Vagina (tissue), 2 donors: ENCODE measurements at places on chromosomes 16 and 17. TPM values are rescaled to one million over a fixed set of nuclear protein-coding genes. Genes with fewer than 3 reads are reported as not detected.

Gene RPUSD1
- 17.2 TPM for total RNA-seq

Gene PRSS53
- total RNA-seq: 2.0 TPM

DNA sequence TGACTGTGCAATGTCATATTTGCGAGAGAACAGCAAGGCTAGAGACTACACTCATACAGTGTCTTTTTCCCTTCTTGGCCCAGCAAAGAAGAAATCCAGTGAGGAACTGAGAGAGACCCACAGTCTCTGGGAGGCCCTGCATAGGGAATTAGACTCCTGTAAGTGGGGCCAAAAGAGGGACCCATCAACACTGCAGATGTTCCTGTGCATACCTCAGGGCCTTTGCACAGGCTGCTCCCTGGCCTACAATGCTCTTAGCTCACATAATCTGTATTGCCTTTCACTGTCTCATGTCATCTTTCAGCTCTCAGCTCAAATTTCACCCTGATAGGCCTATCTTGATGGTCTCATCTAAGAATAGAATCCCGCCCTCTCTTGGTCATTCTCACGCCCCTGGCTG lies 9.2 kb downstream of the SYCE1L start:
- no peak overlapping the region for H3K4me3 ChIP-seq
- H3K4me1 ChIP-seq: peaks cover 18% of the 10 kb centered on the region
- no peaks in the 10 kb centered on the region for H3K27me3 ChIP-seq
- no peak overlapping the region for H3K27ac ChIP-seq

GRCh38 chr17:1045456-1045855 lies 48.5 kb downstream of the TIMM22 start:
- no peaks in the 10 kb centered on the region for H3K27me3 ChIP-seq
- no peak for DNase-seq
- peaks cover 13% of the 10 kb centered on the region for H3K36me3 ChIP-seq

DNA sequence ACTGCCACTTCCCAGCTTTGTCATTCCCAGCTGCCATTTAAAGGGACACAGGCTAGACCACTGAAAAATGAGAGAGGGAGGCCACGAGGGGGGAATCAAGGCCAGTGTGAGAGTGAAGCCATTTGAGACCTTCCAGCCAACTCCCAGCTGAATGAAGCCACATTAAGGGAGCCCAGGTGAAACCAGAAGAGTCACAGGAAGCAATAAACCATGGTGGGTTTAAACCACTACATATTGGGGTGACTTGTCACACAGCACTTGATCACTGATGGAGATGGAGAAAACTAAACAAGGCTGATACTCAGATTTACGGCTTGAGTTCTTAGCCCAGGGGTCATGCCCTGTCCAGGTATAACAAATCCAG lies 2.8 kb upstream of the NUBP1 start:
- peaks cover 34% of the 10 kb centered on the region for H3K4me1 ChIP-seq
- no peaks in the 10 kb centered on the region for H3K36me3 ChIP-seq
- no peak overlapping the region for H3K27ac ChIP-seq
- H3K27me3 ChIP-seq: no peaks in the 10 kb centered on the region
- DNase-seq: no peak

DNA sequence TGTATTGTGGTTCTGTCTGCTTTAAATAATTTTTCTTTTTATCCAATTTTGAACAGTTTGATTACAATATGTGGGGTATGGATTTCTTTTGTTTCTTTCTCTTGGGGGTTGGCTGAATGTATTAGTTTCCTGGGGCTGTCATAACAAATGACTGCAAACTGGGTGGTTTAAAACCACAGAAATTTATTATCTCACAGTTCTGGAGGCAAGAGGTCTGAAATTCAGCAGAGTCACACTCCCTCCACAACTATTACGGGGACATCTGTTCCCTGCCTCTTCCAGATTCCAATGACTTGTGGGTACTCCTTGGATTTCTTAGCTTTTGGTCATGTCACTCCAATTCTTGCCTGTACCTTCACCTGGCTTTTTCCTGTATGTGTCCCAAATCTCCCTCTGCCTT lies 23.7 kb downstream of the COX11 start:
- no peak overlapping the region for H3K27ac ChIP-seq
- H3K36me3 ChIP-seq: no peaks in the 10 kb centered on the region
- H3K4me3 ChIP-seq: no peak overlapping the region
- no peak for DNase-seq
- H3K27me3 ChIP-seq: no peaks in the 10 kb centered on the region

- H3K36me3 ChIP-seq: no peaks in the 10 kb centered on the region
- no peak overlapping the region for H3K4me3 ChIP-seq
- DNase-seq: no peak
- H3K27me3 ChIP-seq: no peaks in the 10 kb centered on the region
- H3K27ac ChIP-seq: no peak overlapping the region
- H3K4me1 ChIP-seq: no peaks in the 10 kb centered on the region
Measured at GRCh38 chr17:39872751-39873150, 4.7 kb downstream of the ZPBP2 start.

DNA sequence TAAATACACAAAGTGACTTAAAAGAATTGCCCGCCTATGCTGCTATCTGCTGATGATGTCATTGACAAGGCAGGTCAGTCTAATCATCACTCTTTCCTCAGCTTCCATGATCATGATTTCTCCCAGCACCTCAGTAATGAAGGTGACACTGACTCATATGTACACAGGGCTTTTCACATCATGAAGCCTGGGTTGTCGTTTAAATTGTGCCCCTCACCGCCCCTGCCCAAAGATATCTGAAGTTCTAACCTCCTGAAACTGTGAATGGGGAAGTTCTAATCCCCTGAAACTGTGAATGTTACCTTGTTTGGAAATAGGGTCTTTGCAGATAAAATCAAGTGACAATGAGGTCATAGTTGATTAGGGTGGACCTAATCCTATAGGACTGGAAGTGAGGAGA lies 17.4 kb upstream of the GPRC5C start:
- H3K4me1 ChIP-seq: no peaks in the 10 kb centered on the region
- no peak for DNase-seq
- H3K27ac ChIP-seq: no peak overlapping the region

GRCh38 chr17:40073454-40074174 lies 10.8 kb downstream of the THRA start:
- no peak for DNase-seq
- H3K4me1 ChIP-seq: peaks cover 82% of the 10 kb centered on the region
- no peaks in the 10 kb centered on the region for H3K27me3 ChIP-seq
- peak overlapping the region; percentile 99 for H3K27ac ChIP-seq
- no peak overlapping the region for H3K4me3 ChIP-seq

GRCh38 chr16:57619606-57620334 lies 8.7 kb upstream of the ADGRG1 start:
- peak overlapping the region; percentile 18 for H3K4me3 ChIP-seq
- peak overlapping the region; percentile 70 for H3K27ac ChIP-seq
- no peak for DNase-seq
- H3K27me3 ChIP-seq: no peaks in the 10 kb centered on the region
